ENCODE measurements at places on chromosomes 3 and 15.
A peak's percentile ranks its signal among the peaks of the same experiment; 100 is the strongest.

DNA sequence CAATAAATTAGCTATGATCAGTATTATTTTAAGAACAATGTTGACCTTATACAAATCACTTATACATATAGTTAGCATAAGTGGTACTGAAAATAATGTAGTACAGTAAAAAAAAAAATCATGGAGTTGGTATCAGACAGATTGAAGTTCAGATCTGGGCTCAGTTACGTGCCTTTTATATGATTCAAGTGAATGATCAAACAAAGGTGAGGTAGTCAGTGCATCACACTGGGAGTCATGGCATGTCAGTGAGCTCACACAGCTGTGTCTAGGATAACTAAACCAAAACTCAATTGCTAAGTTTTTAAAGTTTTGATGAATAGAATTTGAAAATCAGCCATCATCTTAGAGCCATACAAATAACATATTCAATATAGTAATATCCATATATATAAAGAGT lies 11.2 kb upstream of the CCR8 start:
- no peak for DNase-seq

DNA sequence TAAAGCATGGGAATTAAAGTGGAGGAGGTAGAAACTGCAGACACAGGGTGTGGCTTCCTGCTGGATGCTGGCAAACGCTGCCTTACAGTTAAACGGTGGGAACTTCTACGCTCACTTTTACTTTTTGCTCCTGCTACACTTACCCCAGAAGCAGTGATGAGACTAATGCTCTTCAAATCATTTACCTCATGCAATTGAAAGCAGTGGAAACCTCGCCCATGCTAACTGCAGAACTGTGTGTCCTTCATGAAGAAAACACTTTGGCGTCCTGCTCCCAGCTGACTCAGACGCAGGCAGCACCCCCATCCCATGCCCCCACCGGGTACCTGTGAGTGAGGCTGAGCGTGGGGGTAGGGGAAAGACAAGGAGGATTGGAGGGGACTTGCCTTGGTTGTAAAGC lies 31.8 kb downstream of the UPK1B start:
- DNase-seq = no peak

- DNase-seq = no peak
These were observed 1136.1 kb downstream of the OTOL1 start for GRCh38 chr3:162632672-162633071.

DNA sequence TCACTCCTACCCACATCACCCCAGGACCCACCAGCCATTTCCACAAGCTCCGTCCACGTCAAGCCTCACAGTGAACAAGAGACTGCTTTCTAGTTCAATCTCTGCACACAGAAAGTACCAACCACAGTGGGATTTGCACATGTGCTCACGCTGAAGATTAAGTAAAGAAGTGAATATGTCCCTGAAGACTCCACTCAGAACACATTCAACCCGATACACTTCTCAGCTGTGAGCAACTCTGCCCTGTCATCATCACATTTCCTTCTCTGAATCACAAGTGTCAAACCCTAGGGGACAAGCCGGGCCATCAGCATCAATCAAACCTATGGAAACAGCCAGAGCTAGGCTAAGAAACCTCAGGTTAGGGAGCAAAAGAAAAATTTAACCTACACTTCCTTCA lies 1.9 kb downstream of the STIMATE start:
- DNase-seq = peak; percentile 35

- no peak for DNase-seq
These were observed 12.8 kb downstream of the UBXN7 start for GRCh38 chr3:196419386-196419785.

- no peak for DNase-seq
These were observed 9.0 kb upstream of the CD47 start for GRCh38 chr3:108099679-108100428.

DNA sequence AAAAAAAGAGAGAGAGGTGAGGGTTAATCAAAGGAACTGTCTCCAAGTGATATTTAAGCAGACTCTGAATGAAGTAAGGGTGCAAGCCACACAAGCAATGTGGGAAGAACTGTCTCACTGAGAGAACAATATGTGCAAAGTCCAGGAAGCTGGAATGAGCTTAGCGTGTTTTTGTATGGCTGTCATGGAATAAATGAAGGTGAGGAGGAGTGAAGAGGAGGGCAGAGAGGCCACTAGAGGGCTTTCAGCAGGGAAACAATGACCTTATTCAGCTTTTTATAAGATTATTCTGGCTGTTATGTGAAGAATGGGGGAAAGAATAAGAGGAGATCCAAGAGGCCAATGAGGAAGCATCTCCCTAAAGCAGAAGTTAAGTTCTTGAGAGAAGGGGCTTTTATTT lies 86.9 kb upstream of the COL8A1 start:
- DNase-seq = no peak

- DNase-seq = no peak
These were observed 436.9 kb upstream of the C2CD4B start for GRCh38 chr15:62601777-62602545.

DNA sequence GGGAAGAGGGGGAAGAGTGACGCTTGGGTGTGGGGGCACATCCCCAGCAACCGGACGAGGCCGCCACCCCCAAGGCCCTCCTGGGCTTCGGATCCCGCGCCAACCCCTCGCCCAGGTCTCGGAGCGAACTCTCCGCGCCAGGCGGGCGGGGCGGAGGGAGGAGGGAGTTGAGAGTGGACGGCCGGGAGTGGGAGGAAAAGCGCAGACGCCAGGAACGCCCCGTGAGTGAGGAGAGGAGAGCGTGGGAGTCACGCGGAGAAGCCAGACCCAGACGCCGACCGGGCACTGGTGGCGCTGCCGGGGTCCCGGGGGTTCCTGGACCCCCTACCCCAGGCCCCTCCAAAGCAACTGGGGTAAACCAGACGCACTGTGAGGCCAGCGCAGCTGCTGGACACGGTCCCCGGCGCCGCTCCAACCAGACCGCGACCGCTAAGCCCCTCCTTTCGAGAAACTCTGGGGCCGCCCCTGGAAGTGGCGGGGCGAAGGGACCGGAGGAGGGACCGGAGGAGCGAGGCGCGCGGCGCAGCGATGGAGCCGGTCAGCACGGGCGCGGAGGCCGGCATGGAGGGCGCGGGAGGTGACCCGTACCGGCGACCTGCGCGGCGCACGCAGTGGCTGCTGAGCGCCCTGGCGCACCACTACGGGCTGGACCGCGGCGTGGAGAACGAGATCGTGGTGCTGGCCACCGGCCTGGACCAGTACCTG lies at the start of gene EFCC1:
Gene EFCC1, plus strand, starts transcription at position 204 of the 705 bp plus-strand sequence. Its CDS starts 325 bp downstream, at position 529.
- DNase-seq = no peak

GRCh38 chr3:167120828-167121227 lies 259.3 kb downstream of the ZBBX start:
- no peak for DNase-seq

GRCh38 chr3:59818033-59818918 lies 768.5 kb upstream of the CFAP20DC start:
- no peak for DNase-seq

DNA sequence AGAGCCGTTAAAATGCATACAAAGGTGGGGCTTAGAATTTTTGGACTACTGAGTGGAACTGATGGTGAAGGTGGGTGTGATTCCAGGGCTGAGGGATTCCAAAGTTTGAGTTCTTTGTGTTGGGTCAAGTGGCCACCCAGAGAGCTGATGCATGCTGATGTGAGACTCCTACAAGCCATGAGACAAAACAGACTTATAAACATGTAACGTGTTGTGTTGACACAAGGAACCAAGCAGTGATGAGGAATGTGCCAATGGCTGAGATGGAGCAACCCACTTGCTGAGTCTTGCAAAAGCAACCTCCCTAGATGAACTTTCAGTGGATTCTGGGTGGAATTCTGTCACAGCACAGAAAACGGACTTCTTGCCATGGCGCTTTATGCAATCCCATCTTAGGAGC lies 289.0 kb downstream of the TLE3 start:
- no peak for DNase-seq

- peak; percentile 10 for DNase-seq
These were observed 18.4 kb downstream of the GYG1 start for GRCh38 chr3:149009732-149010131.

- DNase-seq = no peak
These were observed 17.7 kb upstream of the AP4E1 start for GRCh38 chr15:50890751-50891150.

DNA sequence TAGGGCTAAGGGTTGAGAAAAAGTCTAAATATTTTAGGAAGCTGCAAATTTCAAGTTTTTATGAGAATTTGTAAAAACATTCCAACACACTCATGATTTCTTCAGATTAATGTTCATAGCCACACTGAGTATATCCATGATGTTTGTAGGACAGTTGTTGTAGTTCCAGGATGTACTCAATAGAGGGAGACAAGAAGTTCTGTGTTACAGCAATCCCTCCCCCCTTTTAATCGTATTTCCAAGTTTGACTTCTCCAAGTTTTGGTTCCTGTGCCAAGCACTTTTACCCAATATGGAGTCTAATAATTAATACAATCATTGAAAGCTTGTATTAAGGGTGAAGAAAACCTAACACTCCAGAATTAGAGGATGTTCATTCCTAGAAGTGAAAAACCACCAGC lies 143.4 kb downstream of the FEZF2 start:
- DNase-seq = no peak

GRCh38 chr15:72265031-72265430 lies 7.3 kb downstream of the PARP6 start:
- no peak for DNase-seq

GRCh38 chr3:54541369-54541768 lies 386.5 kb downstream of the LRTM1 start:
- DNase-seq = no peak

DNA sequence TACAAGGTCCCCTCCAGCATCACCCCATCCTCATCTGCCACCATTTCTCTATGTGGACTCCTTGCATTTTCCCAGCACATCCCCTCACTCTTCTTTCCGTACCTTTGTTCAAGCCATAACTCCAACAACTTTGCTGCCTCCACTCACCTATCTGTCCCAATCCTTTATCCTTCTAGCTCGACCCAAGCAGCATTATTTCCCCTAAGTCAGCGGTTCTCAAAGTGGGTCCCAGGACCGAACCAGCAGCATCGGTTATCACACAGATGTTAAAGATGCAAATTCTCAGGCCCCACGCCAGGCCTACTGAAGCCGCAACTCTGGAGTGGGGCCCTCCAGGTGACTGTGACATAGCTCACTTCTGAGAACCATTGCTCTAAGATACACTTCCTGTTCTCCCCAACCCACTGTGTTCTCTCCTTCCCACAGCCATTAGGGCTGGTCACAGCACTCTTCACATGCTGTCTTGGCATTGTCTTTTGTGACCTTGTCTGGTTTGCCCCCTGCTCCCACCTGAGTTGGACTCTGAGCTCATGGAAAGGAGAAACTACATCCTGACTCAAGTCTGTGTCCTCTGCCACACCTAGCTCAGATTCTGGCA lies 56.2 kb downstream of the AAGAB start:
- no peak for DNase-seq

GRCh38 chr3:102299125-102299877 lies 135.5 kb upstream of the ZPLD1 start:
- no peak for DNase-seq

GRCh38 chr3:12440927-12441714 lies 43.2 kb upstream of the TSEN2 start:
- DNase-seq = no peak

DNA sequence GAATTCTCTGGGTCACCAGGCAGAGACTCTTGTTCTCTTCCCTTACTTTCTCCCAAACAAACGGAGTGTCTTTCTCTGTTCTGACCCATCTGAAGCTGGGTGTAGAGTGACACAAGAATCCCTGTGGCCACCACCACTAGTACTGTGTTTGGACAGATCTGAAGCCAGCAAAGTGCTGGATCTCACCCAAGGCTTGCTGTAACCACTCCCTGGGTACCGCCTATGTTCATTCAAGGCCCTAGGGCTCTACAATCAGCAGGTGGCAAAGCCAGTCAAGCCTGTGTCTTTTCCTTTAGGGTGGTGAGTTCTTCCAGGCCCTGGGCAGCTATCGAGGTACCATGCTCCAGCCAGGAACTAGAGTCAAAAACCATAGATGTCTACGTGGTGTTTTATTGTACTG lies 149.2 kb upstream of the CTNNB1 start:
- no peak for DNase-seq

DNA sequence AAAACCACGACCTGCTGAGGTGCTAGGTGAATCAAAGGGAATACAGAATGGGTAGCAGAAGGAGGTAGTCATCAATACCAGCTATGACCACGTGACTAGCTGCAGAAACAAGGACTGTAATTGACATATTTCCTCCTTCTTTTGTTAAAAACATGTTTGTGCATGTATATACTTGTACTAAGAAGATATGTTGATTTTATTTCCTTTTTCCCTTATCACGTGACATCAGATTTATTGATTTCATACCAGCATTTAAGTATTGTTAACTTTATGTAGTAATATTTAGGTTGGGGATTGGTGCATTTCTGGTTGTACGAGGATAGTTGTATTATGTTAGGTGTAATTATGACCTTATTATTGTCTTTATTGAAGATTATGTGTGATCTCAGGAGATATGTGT lies 36.2 kb downstream of the PEX5L start:
- DNase-seq = no peak
